Muscle of back (tissue), 13 donors: ENCODE measurements at places on chromosomes 11 and 22.

DNA sequence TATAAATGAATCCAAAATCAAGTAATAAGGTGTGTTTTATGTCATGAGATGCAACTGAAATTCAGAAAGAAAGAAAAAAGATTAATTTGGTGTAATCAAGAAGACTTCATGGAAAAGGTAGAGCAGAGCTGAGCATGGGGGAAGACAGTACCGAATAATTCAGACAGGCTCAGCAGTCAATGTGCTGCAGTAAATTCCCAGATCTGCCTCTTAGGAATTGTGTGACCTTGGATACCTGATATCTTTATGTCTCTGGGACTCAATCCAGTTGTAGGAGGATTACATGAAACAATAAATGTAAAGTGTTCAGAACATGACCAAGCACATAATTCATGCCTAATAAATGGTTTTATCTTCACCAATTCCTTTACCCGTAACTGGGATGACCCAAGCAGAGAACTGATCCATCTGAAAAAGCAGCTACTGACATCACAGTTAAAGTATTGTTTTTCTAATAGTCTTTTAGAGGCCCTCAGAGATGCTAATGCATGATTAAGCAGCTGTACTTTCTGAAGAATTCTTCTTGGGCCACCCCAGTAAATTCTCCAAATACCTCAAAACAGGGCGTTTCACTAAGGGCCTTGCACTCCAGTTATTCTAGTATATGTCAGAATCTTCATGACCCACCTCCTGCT lies 7.8 kb downstream of the MS4A12 start:
- DNase-seq, result peak; percentile 43

DNA sequence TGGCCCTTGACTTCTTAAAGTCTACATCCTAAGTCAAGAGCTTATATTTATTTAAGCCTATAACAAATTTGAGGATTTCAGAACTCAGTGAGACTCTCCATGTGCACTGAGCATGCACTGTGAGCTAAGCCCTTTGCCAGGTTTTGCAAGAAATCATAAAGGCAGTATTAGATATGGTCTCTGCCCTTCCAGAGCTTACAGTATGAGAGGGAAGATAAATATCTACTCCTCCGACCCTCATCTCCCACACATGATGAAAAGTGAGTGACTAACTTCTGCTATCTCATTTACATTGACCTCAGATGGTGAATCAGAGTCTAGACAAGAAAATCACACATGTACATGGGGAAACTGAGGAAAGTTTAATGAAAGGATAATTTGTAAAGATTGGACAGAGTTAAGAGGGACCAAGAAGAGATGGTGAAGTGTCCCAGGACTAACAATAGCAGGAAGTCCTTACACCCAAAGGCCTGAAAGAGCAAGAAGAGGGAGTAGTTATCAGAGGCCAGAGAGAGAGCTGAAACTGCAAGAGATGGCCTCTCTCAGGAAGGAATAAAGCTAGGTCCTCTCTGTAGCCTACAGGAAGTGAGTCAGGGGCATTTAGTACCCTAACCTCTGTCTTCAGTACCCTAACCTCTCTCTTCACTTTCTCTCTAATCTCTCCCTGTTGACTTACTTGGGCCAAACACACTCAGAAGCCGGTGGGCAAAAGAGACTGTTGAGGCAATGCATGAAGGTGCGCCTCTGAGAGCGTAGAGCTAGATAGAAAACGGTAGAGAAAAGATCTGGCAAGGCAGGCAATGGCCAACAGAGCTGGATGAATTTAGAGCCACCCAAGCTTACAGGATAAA lies 23.0 kb upstream of the BLID start:
- DNase-seq, result no peak

DNA sequence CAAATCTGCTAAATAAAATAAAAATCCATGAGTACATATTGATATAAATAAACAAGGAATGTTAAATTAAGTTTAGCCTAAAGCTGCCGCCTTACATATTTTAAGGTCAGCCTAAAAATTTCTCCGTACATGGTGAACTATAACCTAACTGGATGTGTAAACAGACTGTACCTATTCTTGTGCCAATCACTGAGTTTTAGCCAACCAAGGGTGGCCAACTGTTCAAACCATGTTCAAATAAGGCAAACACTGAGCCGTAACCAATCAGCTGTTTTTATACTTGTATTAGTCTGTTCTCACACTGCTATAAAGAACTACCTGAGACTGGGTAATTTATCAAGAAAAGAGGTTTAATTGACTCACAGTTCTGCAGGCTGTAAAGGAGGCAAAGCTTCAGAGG lies 8.6 kb upstream of the QSER1 start:
- no peak for DNase-seq

DNA sequence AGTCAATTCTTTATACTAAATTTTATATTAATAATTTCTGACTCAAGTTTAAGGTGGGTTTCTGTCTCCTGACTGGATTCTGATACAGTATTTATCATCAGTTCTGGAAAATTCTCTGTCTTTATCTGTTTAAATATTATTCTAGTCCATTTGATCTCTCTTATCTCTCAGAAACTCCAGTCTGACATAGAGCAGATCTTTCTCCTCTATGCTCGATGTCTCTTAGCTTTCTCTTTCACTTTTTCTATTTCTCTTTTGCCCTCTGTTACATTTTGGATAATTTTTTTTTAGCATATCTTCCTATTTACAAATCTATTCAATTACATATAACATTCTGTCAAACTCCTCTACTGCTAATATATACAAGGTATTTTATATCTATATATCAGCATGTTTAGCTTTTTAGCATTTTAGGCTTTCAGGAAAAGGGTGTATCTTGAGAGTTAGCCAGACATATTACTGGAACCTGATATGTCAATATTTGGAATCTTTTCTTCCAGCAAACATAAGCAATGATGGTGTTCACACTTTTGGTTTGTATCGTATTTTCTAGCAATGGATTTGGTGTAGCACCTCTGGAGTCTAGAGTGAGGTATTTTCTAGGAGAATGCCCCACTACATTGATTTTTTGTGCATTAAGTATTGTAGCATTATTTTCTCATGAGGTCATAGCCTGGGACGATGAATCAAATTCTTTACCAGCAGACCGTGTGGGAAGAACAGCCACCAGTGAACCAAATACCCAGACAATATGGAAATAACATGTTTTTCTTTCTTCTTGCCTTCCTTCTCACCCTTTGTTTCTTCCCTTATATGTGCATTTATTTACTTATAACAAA lies 4.1 kb upstream of the NNMT start:
- DNase-seq, result peak; percentile 32

GRCh38 chr22:37628830-37629229 lies 10.6 kb upstream of the SH3BP1 start:
- no peak for DNase-seq

- no peak for DNase-seq
Measured at GRCh38 chr11:69114811-69115523, 40.8 kb upstream of the SMIM38 start.

DNA sequence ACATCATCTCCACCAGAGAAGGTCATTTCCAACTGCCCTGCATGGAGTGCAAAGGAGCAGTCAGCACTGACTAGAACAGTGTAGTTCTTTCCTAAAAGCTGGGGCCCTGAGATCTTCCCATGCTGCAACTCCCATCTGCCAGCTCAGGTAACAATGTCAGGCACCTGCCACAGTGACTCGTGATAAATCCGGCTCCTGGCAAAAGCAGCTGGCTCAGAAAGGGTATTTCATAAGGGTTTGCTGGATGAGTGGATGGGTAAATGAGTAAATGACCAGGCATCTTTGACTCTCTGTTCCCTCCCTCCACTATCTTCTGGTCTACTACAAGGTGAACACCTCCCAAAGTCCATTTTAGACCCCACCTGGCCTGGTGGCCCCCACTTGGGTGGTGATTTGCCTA lies 403.6 kb downstream of the NXPE2 start:
- no peak for DNase-seq

GRCh38 chr11:129733981-129734380 lies 81.7 kb upstream of the TMEM45B start:
- no peak for DNase-seq

DNA sequence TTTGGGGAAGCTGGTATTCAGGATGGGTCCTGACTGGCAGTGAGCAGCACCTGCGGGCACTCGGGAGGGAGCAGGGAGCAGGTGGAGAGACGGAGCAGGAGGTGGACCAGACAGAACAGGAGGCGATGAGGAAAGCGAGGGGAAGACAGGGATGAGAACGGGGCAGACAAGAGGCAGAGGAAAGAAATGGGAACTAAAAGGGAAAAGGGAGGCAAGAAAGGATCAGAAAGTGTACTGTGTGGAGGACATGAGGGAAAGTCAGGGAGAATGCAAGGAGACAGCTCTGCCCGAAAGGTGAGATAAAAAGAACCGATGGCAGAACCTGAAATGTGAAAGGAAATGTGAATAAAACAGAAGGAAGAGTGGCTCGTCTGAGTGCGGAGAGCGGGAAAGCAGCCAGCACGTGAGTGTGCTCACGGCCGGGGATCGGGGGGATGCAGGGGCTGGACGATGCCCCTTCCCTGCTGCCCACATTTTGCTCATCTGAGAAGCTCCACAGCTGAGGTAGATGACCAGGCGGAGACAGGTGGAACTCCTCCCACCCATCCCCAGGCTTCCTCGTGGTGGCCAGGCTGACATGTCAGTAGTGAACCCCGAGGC lies 494.4 kb upstream of the B3GAT1 start:
- DNase-seq, result no peak

- no peak for DNase-seq
Measured at GRCh38 chr11:45253640-45254039, 32.5 kb downstream of the SYT13 start.

- DNase-seq, result no peak
Measured at GRCh38 chr22:49950396-49950994, 10.1 kb upstream of the PIM3 start.

- DNase-seq, result peak; percentile 22
Measured at GRCh38 chr11:19813158-19813879, 100.7 kb downstream of the NAV2 start.

DNA sequence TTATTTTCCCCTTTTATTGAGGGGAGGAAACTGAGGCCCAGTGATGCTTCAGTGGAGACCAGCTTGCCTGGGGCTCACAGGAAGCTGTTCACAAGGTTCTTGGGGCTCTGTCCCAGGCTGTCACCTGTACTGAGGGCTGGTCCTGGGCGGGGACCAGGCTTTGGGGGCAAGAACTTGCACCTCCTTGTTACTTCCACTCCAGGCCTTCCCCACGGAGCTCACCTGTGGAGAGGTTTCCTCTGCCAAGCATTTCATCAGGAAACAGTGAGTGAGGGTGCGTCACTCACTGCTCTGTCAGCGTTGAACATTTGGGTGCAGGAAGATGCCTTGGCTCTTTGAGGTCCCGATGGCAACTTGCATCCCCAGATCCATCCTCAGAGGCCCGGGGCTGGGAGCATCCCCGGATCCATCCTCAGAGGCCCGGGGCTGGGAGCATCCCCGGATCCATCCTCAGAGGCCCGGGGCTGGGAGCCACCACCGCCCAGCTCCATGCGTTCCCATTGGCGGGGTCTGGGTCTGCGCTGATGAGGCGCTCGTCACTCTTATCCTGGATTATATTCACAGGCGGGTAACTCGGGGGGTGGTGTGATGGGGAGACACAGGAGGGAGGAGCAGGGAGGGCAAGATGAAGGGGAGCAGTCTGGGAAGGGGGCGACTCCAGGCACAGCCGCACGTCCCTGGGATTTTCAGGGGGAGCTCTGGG lies 1.4 kb upstream of the SMIM38 start:
- DNase-seq, result no peak

GRCh38 chr22:41324821-41325528 lies 23.6 kb downstream of the ZC3H7B start:
- no peak for DNase-seq

DNA sequence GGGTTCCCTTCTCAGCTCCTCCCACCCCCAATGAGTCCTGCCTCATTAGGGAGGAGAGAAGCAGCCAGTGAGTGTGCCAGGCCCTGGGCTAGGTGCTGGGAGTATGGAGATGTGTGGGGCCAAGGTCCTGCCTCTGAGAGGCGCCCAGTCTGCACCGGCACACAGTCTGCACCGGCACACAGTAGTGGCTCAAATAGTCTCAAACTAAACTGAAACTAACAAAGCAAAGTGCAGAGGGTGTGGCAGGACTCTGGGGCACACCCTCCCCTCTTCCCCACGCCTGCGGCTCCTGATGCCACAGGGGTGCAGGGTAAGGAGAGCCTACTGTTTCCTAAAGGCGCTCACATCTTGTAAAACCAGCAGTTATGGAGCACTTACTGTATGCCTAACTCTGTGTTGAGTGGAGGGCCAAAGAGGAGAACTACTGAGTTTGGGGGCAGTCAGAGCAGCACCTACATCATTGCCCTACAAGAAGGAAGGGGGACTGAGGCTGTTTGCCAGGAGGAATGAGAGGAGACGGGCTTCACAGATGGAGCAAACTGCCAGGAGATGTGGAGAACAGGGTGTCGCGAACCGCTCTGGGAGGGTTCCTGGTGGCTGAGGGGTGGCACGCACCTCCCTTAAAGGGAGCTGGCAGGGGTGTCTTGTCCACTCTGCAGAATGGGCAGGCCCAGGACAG lies 939 bp upstream of the SH3BP1 start:
- no peak for DNase-seq

DNA sequence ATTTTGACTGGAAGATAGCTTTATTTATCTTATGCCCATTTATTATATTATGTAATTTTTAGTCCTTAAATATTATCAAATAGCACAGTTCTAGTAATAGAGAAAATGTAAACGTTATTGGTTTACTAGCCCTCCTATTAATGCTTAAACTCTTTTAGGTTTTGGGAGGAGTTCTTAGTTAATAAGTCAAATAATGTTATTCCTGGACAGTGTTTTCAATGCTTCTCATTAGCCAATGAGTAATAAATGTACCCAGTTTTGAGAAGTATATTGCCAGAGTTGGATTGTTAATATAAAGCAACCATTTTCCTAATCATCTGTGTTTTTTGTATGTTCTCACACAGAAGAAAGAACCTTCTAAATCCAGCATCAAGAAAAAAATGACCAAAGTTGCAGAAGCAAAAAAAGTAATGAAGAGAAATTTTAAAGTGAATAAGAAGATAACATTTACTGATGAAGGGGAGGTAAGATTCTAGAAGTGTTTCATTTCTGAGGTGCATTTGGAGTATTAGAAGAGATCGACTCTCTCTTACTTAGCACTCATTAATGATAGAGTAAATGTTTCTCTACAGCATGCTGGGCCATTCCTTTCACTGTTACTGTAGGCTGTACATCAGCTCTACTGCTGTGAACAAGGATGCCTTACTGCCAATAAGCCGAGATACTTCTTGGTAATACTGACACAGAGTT lies 173.4 kb downstream of the DDX10 start:
- DNase-seq, result no peak

DNA sequence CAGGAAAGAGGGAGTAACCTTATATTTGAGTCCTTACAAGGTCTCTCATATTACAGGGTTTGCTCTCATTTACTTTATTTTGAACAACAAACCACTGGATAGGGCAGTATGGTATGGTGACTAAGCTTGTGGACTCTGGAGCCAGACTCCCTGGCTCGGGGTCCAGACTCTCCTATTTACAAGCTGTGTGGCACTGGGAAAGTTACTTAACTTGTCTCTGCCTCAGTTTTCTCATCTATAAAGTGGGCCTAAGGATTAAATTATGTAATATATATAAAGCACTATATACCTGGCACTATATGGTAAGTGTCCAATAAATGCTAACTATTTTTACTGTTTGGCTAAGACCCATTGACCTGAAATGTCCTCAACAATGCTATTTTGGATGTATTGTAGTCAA lies 1.7 kb upstream of the DCHS1 start:
- no peak for DNase-seq

GRCh38 chr11:127194521-127194920 lies 194.0 kb upstream of the KIRREL3 start:
- no peak for DNase-seq

- DNase-seq, result peak; percentile 23
Measured at GRCh38 chr11:13040969-13041561, 31.9 kb downstream of the RASSF10 start.

GRCh38 chr11:17609291-17610084 lies 62.4 kb downstream of the OTOG start:
- no peak for DNase-seq

- no peak for DNase-seq
Measured at GRCh38 chr11:124482362-124483147, 37.1 kb upstream of the OR8B8 start.
